Retinal pigment epithelial cell (primary cell): ENCODE measurements at places on chromosomes 13 and 19.

DNA sequence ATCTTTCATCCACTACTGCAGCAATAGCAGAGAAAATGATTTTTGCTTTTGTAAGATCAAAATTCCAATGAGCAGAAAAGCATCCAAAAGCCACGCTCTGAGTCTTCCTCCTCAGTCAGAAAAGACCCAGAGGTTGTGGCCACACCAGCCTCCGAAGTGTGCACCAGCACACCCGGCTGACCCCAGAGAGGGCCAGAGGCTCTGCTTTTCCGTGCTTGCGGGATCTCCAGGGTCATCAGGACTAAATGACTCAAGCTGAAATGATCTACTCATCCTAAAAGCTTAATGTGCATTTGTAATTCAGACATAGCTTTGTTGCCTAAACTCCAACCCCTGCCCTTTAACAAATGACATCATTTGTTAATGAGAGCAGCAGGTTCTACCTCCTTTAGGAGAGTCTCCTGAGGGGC, 16.5 kb downstream of the RXFP2 start:
- no peak for DNase-seq

DNA sequence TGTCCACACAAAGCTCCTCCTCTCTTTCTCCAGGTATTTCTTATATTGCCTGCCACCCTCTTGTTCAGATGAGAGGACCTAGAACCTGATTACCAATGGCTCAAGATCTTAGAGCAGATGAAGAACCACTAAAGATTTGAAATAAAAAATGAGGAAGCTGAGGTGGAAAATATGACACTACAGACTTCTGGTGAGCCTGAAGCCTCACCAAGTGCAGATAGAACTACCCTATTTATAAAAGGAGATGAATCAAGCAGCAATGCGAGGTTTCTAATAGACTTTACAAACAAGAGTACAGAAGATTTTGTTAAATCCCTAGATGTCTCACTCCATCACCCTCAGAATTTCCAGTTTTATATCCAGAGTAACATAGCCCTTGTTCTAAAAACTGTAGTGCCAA, 345.8 kb downstream of the TBC1D4 start:
- DNase-seq = no peak

DNA sequence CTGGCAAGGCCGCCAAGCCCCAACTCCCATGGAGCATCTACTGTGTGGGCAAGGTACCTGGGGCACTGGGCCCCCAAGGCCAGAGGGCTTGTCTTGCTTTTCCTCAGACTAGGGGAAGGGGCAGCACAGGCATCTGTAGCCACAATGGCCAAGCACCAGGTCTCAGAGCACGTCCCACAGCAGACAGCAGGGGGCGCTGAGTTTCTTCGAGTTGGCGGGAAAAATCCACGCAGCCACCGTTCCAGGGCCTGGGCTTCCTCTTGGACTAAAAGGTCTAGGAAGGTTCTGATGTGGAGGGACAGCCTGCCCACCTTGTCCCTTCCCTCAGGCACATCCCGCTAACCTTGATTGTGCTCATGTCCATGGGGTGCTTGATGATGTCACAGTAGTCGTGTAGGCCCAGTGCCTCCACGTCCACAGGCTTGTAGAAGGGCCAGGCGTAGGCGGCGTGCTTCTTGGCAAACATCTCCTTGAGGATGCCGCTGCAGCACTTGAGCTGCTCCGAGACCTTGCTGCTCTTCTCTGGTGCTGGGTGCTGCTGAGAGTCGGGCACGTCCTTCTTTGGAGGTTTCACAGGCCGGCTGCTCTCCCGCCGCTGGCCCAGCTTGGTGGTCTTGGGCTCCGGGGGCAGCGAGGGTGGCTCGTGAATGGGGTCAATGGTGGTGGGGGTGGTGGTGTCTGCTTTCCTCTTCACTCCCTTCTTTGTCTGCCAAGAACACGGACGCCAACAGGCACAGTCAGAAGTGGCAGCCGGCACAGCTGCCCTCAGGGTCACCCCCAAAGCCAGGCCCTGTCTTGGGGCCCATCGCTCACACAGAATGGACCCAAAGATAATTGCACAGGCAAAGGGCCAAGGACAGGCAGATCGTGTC, 32.0 kb upstream of the EPHX3 start:
- no peak for DNase-seq

- no peak for DNase-seq
Observed at GRCh38 chr19:19540715-19541515, 2.9 kb downstream of the CILP2 start.

GRCh38 chr13:30496147-30496546, 30.4 kb upstream of the HMGB1 start:
- DNase-seq = no peak

DNA sequence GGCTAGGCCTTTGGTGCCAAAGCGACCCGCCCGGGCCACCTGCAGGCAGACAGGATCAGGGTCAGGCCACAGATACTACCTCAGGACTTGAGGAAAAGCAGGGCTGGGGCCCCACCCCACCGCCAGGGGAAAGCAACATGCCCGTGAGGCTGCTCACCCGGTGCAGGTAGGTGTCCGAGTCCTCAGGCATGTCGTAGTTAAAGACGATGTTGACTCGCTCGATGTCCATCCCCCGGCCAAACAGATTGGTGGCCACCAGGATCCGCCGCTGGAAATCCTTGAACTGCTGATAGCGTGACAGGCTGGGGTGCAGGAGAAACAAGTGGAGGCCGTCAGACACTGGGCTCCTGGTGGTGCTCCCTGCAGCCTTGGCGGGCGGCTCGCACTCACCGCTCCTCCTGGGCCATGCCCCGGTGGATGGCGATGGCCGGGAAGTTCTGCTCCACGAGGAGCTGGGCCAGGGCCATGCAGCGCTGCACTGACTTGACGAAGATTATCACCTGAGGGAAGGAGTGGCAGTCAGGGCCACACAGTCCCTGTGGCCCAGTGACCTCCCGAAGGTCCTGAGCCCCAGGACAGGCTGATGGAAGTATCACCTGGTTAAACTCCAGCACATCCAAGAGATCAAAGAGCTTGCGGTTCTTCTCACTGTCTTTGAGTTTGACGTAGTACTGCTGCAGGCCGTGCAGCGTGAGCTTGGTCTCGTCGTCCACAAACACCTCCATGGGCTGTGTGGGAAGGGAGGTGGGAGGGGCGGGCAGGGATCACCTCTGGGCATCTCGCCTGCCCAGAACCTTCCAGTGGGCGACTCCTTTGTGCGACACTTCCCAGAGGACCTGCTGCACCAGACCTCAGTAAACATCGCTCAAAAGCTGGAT, 9.8 kb downstream of the DDX39A start:
- DNase-seq = no peak

- no peak for DNase-seq
Observed at GRCh38 chr19:55836340-55836739, at the start of gene NLRP4. Gene NLRP4 (plus strand): TSS chr19:55836540. CDS start chr19:55852081, 15,541 bp downstream.

DNA sequence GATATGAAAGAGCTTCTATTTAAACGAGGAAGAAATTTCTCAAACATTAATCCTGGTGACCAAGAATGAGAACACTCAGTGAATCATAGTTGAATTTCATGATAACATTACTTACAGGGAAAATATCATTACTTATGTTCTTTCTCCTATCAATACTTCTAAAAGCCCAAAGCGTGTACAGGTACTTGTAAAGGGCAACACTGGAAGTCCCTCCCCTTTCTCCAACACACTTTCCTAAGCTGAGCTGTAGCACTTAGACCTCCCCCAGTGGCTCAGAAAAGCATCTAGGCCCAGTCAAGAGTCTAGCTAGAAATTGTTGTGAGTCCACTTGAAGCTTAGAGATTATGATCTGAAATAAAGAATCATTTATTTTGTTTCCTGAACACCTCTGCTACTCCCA, 150.7 kb downstream of the ABCC4 start:
- no peak for DNase-seq

GRCh38 chr13:99287551-99287950, 19.6 kb downstream of the GPR183 start:
- DNase-seq = no peak

- no peak for DNase-seq
Observed at GRCh38 chr13:28027607-28028364, 39.3 kb upstream of the URAD start.

GRCh38 chr19:49874503-49875157, 2.5 kb downstream of the AKT1S1 start:
- DNase-seq = no peak

DNA sequence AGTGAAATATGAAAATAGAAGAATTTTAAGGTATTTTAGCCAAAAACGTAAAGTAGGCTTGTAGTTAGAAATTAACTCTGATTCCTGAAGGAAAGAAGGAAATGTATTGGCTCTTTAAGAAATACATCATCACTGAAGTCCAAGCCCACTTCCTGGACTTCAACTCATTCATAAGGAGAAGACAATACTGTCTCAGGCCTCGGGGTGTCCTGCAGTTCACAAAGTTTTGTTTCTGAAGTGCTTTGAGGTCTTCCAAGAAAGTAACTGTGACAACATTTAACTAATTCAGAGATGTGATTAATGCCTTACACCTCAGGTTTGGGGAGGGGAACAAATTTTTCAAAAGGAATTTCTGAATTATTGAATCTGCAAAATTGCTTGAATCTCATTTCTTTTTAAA, 65.8 kb upstream of the STARD13 start:
- no peak for DNase-seq

- DNase-seq = no peak
Observed at GRCh38 chr19:47854459-47854858, 4.6 kb upstream of the TPRX2 start.

- DNase-seq = no peak
Observed at GRCh38 chr19:40576151-40576584, 505 bp upstream of the SHKBP1 start.

DNA sequence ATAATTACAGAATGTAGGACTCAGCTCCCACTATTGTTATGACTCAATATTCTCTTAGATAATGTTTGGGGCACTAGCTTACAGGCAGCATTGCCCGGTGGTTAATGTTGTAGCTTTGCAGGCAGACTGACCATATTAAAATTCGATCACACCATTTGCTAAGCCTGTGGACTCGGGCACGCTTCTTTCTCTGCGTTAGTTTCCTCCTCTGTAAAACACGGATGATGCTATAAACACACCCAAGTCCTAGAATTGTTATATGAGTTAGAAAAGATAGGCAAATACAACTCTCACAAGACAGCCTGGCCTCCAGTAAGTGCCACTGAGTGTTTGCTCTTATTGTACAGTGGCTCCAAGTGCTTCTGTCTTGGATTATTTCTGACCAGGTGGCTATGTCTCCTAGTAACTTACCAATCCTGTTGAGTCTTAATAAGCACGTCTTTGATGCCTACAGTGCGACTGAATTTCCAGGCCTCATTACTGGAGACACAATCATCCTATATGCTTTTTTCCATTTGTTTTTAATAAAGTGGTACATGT, 50.0 kb upstream of the ALOX5AP start:
- DNase-seq = no peak

DNA sequence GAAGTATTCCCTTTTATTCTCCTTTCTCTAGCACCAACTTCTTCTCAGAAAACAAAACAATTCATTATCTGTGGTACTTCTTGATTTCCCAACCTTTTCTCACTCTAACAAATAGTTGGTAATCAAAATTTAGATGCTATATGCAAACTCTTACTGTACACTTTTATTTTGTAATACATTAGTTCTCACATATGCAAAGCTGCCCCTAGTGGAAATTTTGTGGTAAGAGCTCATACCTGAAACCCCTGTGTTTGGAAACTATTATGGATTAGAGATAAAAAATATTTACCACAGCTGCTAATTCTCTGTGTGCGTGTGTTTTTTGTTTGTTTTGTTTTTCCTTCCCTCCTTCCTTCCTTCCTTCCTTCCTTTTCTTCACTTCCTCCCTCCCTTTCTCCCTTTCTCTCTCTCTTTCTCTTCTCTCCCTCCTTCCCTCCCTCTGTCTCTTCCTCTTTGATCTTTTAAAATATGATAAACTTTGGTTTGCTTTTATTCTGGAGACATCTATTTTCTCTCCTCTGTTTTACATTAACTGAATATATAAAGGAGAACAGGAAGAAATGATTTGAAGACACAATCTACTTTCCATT, 537.4 kb downstream of the SLITRK6 start:
- DNase-seq = no peak

- no peak for DNase-seq
Observed at GRCh38 chr19:52345162-52345561, 9.1 kb downstream of the ZNF610 start.

DNA sequence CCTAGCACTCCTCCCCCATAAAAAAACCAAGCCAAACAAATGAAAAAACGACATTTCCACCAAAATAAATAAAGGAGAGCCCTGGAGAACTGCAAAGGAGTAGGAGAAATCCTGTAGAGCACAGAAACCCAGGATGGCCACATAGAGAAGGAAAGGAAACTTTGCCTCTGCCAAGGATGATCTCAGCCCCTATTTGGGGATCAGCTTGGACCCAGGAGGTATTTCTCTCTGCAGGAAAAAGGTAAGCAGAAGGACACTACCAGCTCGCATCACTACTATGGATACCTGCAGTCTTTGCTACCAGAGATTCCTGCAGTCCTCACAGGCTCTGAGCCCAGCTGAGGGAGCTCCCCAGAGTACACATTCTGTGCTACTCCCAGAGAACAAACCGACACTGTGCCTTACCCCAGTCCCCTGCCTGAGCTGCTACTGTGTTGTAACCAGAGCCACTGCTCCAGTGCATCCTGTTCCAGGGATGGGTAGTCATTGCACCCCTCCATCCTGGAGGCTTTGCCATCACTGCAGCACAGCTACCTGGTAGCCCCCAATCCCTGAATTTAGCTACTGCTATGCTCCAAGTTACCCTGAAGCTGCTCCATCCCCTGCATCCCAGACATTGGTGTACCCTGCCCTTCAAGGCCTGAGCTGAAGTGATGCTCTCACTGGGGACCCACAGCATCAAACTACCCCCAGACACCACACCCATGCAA, 41.7 kb downstream of the VWA8 start:
- no peak for DNase-seq

GRCh38 chr13:24891476-24892108, 127.6 kb downstream of the RNF17 start:
- no peak for DNase-seq

- DNase-seq = no peak
Observed at GRCh38 chr19:1767464-1767933, 14.2 kb downstream of the ONECUT3 start.

DNA sequence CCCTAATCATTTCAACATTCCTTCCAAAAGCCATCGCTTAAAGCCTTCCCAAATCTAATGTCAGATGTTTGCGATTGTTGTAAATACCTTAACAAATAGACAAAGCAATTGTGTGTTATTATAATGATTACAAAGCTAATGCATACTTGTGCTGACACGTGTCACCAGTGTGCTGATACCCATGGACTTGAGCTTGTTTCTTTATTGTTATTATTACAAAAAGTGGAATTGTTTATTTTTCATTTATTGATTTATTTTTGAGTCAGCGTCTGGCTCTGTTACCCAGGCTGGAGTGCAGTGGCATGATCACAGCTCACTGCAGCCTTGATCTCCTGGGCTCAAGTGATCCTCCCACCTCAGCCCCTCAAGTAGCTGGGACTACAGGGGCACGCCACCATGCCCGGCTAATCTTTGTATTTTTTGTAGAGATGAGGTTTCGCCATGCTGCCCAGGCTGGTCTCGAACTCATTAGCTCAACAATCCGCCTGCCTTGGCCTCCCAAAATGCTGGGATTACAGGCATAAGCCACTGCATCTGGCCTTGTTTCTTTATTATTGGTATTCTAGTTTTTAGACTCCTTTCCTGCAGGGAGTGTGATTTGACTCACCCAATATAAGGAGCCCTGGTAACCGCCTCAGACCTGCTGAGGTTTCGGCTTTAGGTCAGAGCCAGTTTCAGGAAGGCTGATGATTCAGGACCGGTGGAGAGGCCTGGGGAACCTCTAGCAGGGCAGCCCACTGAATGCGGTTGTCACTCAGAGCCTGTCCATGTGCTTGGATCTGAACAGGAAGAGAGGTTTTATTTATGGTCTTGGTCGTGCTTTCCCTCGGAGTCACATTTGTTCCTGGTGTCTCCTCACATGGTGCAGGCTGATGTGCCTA, 2.1 kb upstream of the FBXO17 start:
- no peak for DNase-seq

GRCh38 chr13:32032759-32033158, 1.2 kb downstream of the FRY start:
- DNase-seq = no peak

GRCh38 chr13:71481501-71481900, 385.5 kb downstream of the DACH1 start:
- DNase-seq = no peak
